ENCODE measurements at places on chromosomes 2 and 18. TPM values are rescaled to one million over a fixed set of nuclear protein-coding genes. Genes with fewer than 3 reads are reported as not detected.

Gene DYNAP
- total RNA-seq: not detected

Gene FTCDNL1
- total RNA-seq: 1.7 TPM

Gene HNMT
- 0.57 TPM for total RNA-seq

Gene AKAIN1
- total RNA-seq: not detected

Gene RNPEPL1
- 124 TPM for total RNA-seq

GRCh38 chr2:212609479-212609878 lies 70.9 kb upstream of the ERBB4 start:
- DNase-seq: no peak
- no peak overlapping the region for H3K27ac ChIP-seq
- no peak overlapping the region for H3K4me3 ChIP-seq
- H3K27me3 ChIP-seq: peaks cover 2% of the 10 kb centered on the region
- no peaks in the 10 kb centered on the region for H3K36me3 ChIP-seq

DNA sequence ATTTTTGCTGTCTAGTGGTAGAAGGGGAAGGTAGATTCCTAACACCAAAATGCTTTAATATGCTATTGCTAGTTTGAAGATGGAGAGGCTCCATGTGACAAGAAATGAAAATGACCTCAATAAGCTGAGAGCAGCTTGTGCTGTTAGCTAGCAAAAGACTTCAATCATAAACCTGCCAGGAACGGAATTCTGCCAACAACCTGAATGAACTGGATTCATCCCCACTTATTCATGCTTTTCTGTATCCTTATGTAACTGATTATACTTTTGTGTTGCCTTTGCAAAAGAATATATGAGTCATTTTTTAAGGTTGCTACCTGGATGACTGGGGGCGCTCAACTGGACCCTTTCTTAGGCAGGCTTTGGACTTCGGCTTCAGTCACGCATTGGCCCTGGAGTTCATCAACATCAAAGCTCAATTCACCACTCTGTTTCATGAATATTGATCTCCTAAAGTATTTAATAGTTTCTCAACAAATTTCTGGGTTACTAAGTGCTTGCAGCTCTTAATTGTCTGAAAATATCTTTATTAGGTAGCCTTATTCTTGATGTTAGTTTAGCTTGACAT lies 97.5 kb upstream of the KCNJ3 start:
- no peaks in the 10 kb centered on the region for H3K36me3 ChIP-seq
- no peak for DNase-seq
- no peak overlapping the region for H3K4me3 ChIP-seq
- H3K4me1 ChIP-seq: no peaks in the 10 kb centered on the region
- no peak overlapping the region for H3K27ac ChIP-seq

GRCh38 chr18:40159141-40160017 lies 1795.7 kb upstream of the PIK3C3 start:
- no peak for DNase-seq
- no peaks in the 10 kb centered on the region for H3K27me3 ChIP-seq
- H3K4me3 ChIP-seq: no peak overlapping the region
- no peak overlapping the region for H3K27ac ChIP-seq
- H3K4me1 ChIP-seq: no peaks in the 10 kb centered on the region
- H3K36me3 ChIP-seq: no peaks in the 10 kb centered on the region

DNA sequence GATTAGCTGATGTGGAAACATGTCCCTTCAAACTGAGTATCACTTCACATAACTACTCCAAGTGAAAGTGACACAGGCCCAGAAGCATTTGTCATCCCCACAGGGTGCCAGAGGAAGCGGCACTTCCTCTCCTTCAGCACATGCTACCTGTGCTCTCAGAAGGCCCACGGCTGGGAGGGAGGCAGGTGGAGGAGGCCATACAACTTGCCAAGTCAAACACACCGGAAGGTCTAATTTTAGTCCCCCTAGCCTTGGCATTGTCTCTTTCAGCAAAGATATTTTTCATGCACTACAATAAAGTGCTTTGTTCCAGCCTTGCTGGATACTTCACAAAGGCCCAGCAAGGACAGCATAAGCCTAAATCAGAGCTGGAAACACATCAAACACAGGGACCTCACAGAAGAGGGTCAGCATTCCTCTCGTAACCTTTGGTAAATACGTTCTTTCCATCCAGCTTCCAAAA lies 38.0 kb downstream of the VSNL1 start:
- H3K36me3 ChIP-seq: no peaks in the 10 kb centered on the region
- H3K27me3 ChIP-seq: peaks cover 10% of the 10 kb centered on the region
- no peak for DNase-seq
- no peak overlapping the region for H3K27ac ChIP-seq

DNA sequence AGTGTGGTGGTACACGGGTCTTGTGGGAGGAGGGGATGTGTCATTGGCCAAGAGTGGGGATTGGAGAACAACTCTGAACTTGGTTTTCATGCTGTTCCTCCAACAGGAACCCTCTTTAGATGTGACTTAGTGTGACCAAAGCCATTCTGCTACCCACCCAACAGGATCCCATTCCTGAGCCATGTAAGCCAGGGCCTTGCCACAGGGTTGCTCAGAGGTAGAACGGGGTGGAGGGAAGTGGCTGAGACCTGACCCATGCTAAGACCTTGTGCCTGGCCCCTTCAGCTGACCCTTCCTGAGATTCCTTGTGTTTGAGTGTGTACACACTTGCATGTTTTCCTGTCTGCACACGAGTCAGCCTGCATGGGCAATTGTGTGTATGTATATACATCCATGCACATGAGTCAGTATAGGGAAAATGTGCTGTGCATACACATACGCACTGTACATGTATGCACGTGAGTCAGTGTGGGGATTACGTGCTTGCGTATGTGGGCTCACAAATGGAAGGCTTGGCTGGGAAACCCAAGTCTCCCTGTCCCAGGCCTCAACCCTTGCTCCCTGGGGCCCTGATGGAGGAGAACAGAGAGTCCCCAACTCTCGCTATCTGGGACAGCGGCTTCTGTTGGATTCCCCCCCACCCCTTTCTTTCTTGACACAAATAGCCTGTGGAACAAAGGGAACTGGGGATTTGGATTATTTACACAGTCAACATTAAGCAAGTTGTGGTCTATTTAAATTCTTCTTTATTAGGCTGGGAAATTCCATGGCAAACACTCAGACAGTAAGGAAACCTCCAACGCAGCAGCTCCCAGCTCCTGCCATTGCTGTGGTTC lies 339.8 kb downstream of the DYSF start:
- no peak overlapping the region for H3K4me3 ChIP-seq
- no peak overlapping the region for H3K27ac ChIP-seq
- H3K4me1 ChIP-seq: no peaks in the 10 kb centered on the region
- no peaks in the 10 kb centered on the region for H3K27me3 ChIP-seq
- H3K36me3 ChIP-seq: no peaks in the 10 kb centered on the region

GRCh38 chr2:75608684-75609333 lies 37.8 kb upstream of the MRPL19 start:
- H3K4me1 ChIP-seq: peaks cover 1% of the 10 kb centered on the region
- peaks cover 27% of the 10 kb centered on the region for H3K27me3 ChIP-seq
- no peak overlapping the region for H3K4me3 ChIP-seq
- H3K36me3 ChIP-seq: no peaks in the 10 kb centered on the region

Data from activated naive CD8-positive, alpha-beta T cell treated with anti-CD3 and anti-CD28 coated beads, Interleukin-2, amount 10 ng/mL, durations not matched to agents 7 days and 5 days (primary cell).